Prostate gland (tissue), 2 donors: ENCODE measurements at places on chromosomes 6 and 20. TPM values are rescaled to one million over a fixed set of nuclear protein-coding genes. Genes with fewer than 3 reads are reported as not detected.

Gene APOBEC2
- not detected for total RNA-seq

Gene DDO
- 2.1 TPM for total RNA-seq

GRCh38 chr20:13554076-13554475 lies 84.7 kb downstream of the TASP1 start:
- DNase-seq = no peak

GRCh38 chr6:116797585-116797984 lies 31.3 kb downstream of the GPRC6A start:
- DNase-seq = no peak

- no peak for DNase-seq
These were observed 41.1 kb upstream of the HBS1L start for GRCh38 chr6:135095716-135096115.

- no peak for DNase-seq
These were observed 145.8 kb downstream of the LCA5 start for GRCh38 chr6:79391480-79391879.

Gene LINC00237
- not detected for total RNA-seq

DNA sequence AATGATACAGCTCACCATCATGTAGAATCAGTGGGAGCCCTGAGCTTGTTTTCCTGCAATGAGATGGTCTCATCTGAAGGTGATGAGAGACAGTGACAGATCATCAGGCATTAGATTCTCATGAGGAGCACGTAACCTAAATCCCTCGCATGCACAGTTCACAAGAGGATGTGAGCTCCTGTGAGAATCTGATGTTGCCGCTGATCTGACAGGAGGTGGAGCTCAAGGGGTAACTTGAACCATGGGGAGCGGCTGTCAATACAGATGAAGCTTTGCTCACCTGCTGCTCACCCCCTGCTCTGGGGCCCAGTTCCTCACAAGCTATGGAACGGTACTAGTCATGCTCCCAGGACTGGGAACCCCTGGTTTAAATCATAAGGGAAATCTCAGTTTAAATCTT lies 89.2 kb downstream of the THBS2 start:
- DNase-seq = no peak

Gene SLC44A4
- total RNA-seq = 332 TPM

- DNase-seq = no peak
These were observed 48.3 kb downstream of the RREB1 start for GRCh38 chr6:7155871-7156579.

Gene PRSS16
- 11.9 TPM for total RNA-seq

GRCh38 chr20:62686869-62687830 lies 21.5 kb upstream of the NTSR1 start:
- no peak for DNase-seq

DNA sequence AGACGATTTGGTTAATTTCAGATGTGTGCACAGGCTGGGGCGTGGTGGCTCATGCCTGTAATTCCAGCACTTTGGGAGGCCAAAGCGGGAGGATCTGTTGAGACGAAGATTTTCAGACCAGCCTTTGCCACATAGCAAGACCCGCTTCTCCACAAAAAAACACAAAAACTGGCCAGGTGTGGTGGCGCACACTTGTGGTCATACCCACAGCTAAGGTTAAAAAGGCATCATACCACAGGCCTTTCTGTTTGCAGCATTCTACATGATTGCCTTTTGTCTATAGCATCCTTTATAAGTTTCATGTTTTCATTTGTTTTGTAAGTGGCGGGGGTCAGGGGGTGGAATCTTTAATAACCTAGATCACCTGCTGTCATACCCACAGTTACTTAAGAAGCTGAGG lies 239.9 kb upstream of the NOX3 start:
- DNase-seq = no peak

Gene MICB
- 1.3 TPM for total RNA-seq

DNA sequence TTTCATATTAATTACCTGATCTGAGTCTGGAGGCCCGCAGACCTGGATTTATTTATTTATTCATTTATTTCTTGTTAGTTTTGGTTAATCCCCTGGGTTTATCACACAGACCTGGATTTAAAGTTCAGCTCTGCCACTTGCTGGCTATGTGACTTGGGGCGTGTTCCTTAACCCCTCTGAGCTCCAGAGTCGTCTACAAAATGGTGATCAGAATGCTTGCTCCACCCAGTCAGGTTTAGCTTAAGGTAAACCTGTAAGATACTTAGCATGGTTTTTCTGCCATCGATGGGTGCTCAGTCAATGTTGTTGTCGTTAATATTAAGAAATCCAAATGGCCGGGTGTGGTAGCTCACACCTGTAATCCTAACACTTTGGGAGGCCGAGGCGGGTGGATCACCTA lies 23.4 kb downstream of the SHLD1 start:
- DNase-seq = no peak

DNA sequence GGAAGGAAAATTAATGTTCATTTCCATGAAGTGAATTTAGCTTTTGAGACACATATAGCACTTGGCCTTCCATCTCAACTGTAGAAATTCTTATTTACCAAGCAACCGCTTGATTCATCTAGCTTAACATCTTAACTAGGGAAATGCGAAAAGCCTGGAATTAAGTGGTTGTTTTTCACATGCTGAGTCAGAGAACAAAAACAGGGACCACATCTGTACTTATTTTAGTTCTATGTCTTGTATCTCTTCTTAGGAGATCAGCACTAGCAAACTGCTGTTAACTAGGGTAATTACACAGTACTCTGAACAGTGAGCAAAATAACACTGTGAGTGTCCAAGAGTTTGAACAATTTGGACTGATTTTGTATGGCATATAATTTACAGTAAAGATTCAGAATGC lies 590.9 kb upstream of the NRSN1 start:
- DNase-seq = no peak

- DNase-seq = no peak
These were observed 24.6 kb downstream of the MYLK4 start for GRCh38 chr6:2725999-2726567.

DNA sequence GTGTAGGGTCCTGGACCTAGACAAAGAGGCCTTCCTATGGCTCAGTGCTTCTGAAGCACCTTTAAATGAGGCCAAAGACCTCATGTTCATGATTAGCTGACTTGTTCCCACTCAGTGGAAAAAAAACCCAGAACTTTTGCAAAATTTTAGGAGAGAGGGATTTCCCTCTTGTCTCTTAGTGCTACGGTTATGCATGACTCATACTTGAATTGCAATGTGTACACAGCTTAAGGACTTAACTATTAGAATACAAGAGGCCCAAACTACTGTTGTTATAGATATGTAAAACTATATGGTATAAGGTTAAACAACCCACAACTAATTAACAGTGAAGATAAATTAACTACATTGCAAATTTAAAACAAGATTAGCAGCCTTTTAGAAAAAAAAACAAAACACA lies 32.3 kb upstream of the HLA-A start:
- DNase-seq = no peak

GRCh38 chr6:158825951-158826306 lies 6.8 kb upstream of the EZR start:
- DNase-seq = no peak

Gene TRIM15
- not detected for total RNA-seq

Gene C6orf141
- total RNA-seq = 2.2 TPM

Gene ULBP3
- 28.9 TPM for total RNA-seq

DNA sequence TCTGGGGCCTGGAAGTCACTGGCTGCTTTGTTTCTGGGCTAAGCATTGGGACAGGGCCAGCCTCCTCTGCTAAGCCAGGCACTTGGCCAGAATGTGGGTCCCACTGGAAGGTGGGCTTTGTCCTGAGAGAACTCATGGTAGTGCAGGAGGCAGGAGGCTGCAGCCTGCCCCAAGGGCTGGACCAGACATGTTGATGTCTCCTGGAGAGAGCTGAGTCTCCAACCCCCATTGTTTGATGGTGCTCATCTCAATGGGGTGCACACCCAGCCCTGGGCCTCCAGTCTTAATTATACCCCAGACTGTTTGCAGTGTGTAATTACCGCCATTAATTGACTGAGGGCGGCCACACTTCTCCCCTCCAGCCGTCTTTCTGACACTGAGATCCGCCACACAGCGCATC lies 220.5 kb upstream of the PMEPA1 start:
- DNase-seq = no peak

GRCh38 chr6:114785235-114786127 lies 442.7 kb upstream of the HS3ST5 start:
- no peak for DNase-seq

- DNase-seq = no peak
These were observed 47.4 kb downstream of the CYP39A1 start for GRCh38 chr6:46605091-46605797.

GRCh38 chr6:81739230-81740195 lies 13.0 kb downstream of the TENT5A start:
- no peak for DNase-seq

- DNase-seq = no peak
These were observed 5.7 kb downstream of the COMMD7 start for GRCh38 chr20:32737371-32738223.

GRCh38 chr6:33271117-33271467 lies 584 bp downstream of the VPS52 start:
- no peak for DNase-seq

- no peak for DNase-seq
These were observed 122.8 kb downstream of the INSM1 start for GRCh38 chr20:20490673-20491072.

GRCh38 chr20:50038169-50038568 lies 55.4 kb downstream of the SNAI1 start:
- DNase-seq = no peak

Gene MAN1A1
- total RNA-seq = 27.9 TPM

Gene UBE2C
- total RNA-seq = 2.2 TPM

- DNase-seq = no peak
These were observed 395.8 kb upstream of the MARCKS start for GRCh38 chr6:113461153-113461932.

DNA sequence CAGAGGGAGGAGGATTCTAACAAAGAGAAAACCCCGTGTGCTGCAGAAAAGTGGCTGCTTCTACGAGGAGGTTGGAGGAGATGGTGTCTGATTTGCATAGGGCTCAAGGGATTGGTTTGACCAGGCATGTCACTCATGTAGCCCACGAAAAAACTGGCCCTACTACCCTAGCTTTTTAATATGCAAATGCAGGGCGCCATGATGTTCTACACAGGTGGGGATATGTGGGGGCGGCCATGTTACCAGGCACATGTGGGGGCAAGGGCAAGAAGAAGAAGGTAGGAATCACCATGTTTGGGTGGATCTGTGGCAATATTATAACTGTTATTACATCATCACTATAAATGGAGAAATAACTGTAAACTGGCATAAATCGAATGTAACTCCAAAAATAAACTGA lies 9.9 kb downstream of the KIAA1755 start:
- no peak for DNase-seq

Gene TP53TG5
- total RNA-seq = 0.51 TPM

Gene HCRTR2
- not detected for total RNA-seq

DNA sequence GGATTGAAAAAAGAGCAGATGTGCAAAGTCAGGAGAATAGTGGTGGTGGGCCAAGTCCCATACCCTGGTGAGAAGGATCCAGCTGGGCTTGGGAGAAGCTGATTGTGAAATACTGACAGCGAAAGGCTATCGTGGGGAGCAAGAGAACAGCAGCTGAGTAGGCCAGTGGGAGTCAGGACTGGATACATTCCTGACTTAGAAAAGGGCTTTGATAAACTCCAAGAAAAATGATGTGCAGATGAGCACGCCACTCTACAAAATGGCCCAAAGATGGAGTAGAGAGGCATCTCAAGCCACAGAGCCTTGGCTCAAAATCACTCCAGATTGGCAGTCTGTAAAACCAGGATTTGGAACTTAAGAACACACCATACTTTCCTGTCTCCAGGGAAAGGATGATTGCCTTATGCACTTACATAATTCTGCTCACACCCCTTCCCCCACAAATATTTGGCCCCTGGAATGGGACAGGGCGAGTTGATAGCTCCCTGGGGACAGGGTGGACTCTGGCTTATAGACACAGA lies 578.7 kb downstream of the MAFB start:
- no peak for DNase-seq

Gene OTOR
- not detected for total RNA-seq

Gene STAU1
- 73.2 TPM for total RNA-seq

Gene SUMO4
- total RNA-seq = 2.0 TPM

Gene FOXA2
- 0.34 TPM for total RNA-seq

GRCh38 chr6:1781152-1781816 lies 171.6 kb downstream of the FOXC1 start:
- DNase-seq = no peak

GRCh38 chr6:43334466-43335095 lies 26.0 kb upstream of the CRIP3 start:
- DNase-seq = no peak

GRCh38 chr6:75800133-75800532 lies 51.1 kb downstream of the MYO6 start:
- no peak for DNase-seq

Gene EMILIN3
- 7.4 TPM for total RNA-seq

Gene RNF182
- not detected for total RNA-seq

DNA sequence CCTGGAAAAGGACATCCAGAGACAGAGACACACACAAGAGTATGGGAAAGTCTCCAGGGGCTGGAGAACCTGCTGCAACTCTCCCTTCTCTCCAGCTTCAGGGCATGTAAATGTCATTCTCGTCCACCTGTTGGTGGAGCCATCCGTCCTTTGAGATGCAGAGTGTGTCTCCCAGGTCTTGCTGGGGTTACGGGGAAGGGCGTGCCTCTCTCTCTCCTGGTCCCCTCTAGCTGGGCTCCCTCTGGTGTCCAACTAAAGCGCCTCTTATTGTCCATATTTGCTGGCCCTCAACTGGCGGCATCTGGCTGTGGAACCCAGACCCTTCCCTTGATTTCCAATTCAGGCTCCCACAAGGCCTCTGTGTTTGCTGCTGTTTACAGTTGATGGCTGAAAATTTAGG lies 244.1 kb downstream of the BMP7 start:
- DNase-seq = no peak

GRCh38 chr6:143964674-143965081 lies 43.4 kb downstream of the PLAGL1 start:
- no peak for DNase-seq

Gene TOP1
- 32.3 TPM for total RNA-seq

DNA sequence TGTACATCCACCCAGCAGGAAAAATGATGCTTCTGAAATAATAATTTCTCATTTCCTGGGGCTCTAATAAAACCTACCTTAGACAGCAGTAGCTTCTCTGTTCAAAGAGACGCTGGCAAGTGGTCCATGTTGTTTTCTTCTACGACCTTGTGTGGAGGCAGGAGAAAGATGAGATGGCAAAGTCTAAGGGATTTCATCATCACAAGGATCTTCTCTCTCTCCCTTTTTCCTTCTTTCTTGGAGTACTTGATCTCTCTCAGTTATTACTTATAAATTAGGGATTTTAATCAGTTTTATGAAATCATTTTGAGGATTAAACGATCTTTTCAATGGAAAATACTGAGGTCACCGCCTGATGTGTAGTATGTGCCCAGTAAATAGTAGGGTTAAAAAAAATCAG lies 147.5 kb downstream of the BMP7 start:
- no peak for DNase-seq

DNA sequence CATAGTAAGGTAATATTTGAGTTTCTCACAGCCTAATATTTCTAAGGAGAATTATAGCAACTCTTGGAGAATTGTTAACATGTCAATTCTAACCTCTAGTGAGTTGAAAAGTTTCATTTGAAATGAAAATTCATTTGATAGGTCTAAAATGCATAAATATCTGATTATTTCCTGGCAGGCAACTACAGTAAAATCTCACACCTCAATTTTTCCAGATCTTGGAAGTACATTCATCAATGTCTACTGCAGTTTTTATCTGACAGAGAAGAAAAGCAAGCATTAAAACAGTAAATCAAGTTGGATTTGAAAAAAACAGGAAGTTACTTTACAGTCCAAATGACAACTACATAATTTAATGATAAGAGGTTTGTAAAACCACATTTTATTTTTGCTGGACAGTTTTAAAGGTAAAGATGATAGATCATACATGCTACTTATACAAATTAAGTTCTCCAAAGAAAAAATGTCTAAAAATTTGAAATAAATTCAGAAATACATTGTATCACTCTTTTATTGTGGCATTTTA lies 631.3 kb downstream of the EYS start:
- no peak for DNase-seq

- DNase-seq = no peak
These were observed 34.6 kb upstream of the MAPK13 start for GRCh38 chr6:36095497-36096391.
